ENCODE measurements at places on chromosomes 2 and 18. TPM values are rescaled to one million over a fixed set of nuclear protein-coding genes. Genes with fewer than 3 reads are reported as not detected.

DNA sequence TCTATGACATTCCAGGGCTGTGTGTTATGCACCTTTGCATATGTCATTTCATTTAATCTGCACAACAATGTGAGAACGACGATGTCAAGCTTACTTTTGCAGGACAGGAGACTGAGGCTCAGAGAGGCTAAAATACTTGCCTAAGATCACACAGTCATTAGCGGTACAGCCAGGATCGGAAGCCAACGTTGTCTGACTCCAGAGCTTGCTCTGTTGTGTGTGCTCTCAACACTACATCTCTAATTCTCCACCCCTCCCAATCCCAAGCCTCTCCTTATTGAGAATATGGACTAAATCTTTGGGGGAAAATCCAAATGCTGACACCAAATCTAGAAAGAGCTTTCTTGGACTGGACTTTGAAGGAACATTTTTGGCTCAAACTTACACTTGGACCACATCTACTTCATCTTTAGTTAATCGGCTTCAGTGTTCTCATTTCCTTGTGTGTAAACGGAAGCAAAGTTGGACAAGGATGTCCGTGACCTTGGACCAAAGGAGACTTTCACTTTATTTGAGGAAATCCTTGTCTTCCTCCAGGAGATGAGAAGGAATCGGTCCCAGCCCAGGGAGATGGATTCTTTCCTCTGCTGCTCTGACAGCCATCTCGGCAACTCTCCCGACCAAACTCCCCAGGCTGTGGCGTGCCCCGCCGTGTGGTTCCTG is 242.4 kb downstream of the LPIN1 start:
- no peak for DNase-seq

The SH3BP4 gene
- 1.5 TPM for total RNA-seq

DNA sequence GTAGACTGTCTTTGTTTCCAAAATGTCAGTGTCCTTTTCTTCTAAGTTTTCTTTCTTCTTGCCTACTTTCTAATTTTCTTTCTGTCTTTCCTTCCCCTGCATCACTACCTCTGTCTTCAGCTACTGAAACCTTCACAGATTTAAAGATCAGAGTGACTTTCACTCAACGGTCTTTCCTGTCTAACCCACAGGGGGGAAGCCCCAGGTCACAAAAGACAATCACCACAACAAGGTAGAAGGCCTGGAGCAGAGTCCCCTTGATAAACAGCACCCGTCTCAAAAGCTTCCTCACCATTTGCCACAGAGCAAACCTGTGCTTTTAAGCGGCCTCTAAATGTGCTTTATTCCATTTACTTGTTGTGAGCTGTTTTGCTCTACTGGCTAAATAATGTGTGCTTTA is 665.4 kb downstream of the BCL11A start:
- peak; percentile 60 for DNase-seq

DNA sequence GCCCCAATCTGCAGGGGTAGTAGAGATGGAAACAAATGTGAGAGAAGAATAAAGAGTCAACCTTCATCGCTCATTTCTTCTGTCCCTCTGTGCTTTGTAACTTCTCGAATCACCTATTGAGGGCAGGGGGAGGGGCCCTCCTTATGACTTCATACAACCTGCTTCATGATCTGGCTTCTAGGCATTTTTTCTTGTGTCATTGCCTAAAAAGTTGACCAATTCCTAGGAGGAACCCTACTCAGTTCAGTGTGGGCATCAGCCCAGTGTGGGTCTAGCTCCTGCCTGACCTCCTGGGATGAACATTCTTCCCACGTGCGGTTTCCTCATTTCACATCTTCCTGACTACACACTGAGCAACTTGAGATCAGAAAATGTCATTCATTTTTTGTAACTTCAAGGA is 46.3 kb upstream of the CREB1 start:
- DNase-seq: no peak

DNA sequence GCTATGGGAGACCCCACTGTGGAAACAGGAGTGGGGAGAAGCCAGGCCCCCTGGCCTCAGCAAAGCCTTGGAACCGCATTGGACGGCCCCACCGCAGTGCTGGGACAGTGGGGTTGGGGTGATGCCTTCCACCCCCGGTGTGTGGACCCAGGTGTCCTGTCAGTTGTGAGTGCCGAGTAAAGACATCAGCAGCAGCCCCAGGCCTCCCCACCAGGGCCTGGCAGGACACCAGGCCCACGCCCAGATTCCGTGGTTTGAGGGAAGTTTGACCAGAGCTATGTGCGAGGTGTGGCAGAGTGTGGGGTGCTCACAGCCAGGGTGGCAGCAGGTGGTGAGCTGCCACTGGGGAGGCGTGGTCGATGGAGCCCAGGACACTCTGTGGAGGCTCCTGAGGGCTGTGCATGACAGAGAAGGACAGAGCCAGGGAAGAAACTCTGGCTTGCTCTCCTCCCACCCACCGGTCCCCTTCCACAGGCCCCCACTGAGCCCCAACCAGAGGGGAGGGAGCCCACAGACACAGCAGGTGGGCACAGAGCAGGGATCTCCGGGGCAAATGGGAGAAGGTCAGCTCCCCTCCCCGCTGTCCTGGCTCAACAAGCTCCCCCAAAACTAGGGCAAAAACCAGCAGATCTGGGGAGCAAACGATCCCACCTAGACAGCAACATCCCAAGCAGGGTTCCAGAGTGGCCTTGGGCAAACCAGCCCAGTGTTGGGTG is 69.1 kb downstream of the TWIST2 start:
- no peak for DNase-seq

The PIEZO2 gene
- total RNA-seq: not detected

- no peak for DNase-seq
Measured at GRCh38 chr2:37090019-37090477, 5.7 kb downstream of the GPATCH11 start.

DNA sequence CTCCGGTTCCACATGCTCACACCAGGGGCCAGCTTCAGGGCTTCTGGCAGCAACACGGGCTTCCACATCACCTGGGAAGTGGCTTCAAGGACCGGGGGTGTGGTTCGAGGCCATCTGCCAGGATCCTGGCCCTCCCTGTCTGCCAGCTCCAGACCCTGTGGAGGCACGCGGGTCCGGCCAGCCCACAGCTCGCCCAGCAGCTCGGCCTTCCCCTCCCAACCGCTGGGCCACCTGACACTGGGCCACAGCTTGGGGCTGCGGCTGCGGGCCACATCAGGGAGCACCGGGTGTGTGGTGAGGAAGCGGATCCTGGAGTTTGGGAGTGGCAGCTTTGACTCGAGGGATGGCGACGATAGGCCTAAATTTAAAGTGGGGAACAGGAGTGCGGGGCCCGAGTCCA is 7.0 kb downstream of the C2orf81 start:
- no peak for DNase-seq

GRCh38 chr18:13436576-13436975 is 218.0 kb downstream of the LDLRAD4 start:
- DNase-seq: no peak

GRCh38 chr2:180202467-180202951 is 195.4 kb upstream of the CWC22 start:
- DNase-seq: no peak
